ENCODE measurements at places on chromosomes 5 and 9.

- no peak for DNase-seq
These were observed 8.7 kb downstream of the SNCB start for GRCh38 chr5:176621661-176622079.

DNA sequence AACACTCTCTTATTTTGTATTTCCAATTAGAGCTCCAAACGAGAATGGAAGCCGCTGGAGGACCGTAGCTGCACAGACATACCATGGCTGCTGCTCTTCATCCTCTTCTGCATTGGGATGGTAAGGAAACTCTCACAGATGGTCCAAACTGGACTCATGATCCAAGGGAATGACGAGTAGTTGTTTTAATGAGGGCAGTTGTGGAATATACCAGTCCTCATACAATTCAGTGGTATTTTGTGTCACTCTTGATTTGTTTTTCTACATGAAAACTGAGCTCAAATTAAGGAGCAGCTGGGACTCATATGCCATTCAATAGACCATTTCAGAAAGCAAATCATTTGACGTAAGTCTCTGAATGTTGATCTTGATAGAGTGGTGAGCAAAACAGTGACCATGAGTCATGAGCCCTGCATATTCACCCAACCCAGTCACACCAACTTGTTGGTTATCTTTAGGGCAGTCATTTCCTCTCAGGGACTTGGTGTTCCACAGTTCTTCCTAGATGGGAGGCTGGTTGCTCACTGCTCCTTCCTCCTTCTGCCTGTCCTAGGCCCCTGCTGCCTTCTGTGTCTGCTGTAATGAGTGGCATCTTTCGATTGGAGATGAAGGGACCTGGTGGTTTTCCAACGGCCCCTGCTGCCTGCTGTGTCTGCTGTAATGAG lies 54.9 kb downstream of the SLC44A1 start:
- DNase-seq: no peak

GRCh38 chr5:1035421-1036405 lies 27.1 kb downstream of the NKD2 start:
- no peak for DNase-seq

GRCh38 chr9:2461892-2462291 lies 159.7 kb upstream of the VLDLR start:
- DNase-seq: no peak

DNA sequence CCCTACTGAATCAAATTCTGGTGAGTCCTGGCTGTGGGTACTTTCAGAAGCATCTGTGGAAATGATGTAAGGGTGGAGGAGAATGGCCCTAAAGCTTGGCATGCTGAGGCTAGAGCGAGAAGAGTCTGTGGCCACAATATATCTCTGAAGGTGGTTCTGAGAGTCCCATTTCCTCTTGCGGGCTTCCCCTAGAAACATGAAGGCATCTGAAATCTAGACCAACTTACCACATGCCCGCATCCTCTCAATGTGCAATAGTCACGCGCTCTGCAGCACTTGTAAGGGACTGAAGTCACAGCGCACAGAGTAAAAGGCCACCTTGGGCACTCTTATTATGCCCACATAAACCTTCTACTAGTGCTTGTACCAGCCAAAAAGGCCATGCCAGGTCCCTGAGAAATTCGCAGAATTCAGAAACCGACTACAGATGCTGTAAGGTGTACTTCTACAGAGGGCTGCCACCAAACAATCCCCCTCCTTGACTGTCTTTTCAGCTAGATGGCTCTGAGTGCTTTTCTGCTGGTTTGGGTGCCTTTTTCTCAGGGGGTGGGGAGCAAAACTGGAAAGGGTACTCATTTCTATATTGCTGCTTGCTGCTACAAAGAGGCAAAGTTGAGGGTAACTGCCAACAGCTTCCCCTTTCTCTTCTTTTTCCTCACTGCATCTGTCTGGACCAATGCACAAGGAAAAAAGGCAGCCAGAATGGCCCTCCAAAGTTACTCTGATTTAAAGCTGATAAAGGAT lies 107.3 kb downstream of the ZDHHC21 start:
- no peak for DNase-seq
